NCI-H1105 (cell line): ENCODE measurements at places on chromosomes 7 and 10.
A peak's percentile ranks its signal among the peaks of the same experiment; 100 is the strongest.

DNA sequence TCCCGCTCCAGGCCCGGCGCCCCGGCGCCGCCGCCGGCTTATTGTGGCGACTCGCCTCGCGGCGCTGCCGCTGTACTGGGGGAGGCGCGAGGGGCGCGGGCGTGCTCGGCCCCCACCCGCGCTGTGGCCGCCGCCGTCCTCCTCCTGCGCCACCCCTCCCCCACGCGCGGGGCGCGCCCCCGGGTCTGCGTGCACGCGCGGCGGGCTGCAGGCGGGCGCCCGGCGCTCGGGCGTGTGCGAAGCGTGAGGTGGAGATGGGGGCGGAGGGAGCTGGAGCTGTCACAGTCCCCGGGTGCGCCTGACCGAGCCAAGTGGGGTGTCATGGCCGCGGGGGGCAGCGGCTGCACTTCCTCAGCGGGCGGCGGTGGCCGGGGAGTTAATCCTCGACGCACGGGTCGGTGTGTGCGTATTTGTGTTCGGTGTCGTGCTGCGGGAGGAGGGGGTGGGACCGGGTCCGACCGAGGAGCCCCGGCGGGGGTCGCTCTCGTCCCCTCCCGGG, 672 bp downstream of the LCOR start:
- DNase-seq = peak; percentile 56

- DNase-seq = no peak
Measured at GRCh38 chr7:131466735-131467365, 89.6 kb downstream of the PODXL start.

- no peak for DNase-seq
Measured at GRCh38 chr10:13904064-13904463, 317.3 kb downstream of the PRPF18 start.

- DNase-seq = no peak
Measured at GRCh38 chr7:51227861-51228260, 88.7 kb downstream of the COBL start.

DNA sequence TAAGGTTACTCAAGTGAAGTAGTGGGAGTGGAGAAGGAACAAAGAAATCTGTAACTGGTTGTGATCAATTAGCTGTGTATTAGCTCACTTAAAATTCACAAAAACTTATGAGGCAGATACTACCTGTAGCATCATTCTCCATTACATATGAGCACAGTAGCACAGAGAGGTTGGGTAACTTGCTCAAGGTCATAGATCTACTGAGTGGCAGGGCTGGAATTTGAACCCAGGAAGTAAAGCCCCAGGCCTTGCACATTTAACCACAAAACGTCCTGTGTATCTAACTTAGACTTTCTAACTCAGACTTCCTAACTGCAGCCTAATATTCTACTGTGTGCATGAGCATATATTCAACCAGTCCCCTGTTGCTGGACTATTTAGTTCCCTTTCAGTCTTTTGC, 5.6 kb upstream of the SLF2 start:
- DNase-seq = no peak

DNA sequence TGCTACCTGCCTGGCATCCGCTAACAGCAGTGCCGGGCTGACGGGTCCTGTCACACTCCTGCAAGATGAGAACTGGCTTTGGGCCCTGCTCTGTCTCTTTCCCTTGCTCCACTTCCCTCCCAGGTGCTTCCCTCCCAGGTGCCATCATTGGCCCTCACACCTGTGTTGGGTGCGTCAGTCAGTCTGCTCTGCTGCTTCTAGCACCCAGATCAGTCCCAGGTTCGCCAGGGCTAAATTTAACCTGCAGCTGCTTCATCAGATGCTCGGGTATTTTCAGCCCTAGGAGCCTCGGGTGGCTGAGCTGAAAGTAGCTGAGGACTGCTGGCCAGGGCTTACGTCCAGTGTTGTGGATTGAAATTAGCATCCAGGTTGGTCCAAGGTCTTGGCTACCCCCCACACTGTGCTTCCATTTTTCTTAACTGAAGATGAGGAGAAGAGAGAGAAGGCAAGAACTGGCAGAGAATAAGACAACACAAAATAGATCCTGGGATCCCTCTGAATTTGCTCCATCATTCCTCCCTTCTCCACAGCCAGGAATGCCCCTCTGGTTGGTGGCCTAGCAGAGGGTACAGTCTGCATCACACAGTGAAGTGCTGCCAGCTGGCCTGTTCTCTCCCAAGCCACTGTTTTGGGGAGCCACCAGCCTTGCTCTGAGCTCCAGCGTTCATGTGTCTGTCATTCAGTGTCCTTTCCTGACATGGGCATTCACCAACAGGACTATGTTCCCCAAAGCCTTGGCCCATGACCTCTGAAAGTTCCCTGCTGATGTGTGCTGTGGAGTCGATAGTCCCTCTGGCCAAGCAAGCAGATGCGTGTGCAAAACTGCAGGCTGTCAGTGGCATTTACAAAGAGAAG, 65.9 kb upstream of the SYPL1 start:
- no peak for DNase-seq

DNA sequence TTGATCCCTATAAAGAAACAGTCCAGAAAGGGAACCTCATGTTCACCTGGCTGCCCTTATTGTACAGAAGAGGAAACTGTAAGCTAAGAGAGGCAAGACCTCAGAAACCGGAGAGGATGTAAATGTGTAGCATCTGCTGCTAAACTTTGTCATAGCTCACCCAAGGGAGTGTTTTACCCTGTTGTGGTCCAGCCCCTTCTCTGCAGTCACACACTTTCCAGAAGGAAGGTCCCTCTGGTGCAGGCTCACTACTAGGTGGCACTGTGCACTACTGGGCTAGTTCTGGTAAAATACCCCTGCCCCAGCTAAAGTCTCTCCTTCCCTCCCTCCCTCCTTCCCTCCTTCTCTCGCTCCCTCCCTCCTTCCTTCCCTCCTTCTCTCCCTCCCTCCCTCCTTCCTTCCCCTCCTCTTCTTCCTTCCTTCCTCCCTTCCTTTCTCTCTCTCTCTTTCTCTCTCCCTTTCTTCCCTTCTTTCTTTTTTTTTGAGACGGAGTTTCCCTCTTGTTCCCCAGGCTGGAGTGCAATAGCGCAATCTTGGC, 42.5 kb upstream of the LCOR start:
- DNase-seq = no peak

- DNase-seq = no peak
Measured at GRCh38 chr7:128829391-128830166, 627 bp upstream of the FLNC start.

DNA sequence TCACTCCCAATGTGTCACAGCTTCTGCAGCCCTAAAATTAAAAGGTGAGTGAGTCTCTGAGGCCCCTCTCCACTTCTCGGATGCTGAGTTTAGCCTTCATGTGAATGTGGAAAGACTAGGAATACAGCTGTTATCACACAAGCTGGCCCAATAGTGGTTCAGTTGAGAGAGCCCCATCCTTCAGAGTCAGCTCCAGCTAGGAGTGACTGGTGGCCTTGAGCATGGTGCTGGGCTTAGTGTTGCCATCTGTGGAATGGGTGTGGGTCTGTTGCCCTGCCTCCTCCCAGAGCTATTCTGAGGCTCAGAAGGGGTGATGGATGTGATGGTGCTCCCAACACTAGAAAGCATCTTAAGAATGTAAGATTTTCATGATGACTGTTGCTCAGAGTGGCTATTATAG, 55.8 kb downstream of the FIGNL1 start:
- DNase-seq = no peak
